ENCODE measurements at places on chromosomes 3 and 15.

DNA sequence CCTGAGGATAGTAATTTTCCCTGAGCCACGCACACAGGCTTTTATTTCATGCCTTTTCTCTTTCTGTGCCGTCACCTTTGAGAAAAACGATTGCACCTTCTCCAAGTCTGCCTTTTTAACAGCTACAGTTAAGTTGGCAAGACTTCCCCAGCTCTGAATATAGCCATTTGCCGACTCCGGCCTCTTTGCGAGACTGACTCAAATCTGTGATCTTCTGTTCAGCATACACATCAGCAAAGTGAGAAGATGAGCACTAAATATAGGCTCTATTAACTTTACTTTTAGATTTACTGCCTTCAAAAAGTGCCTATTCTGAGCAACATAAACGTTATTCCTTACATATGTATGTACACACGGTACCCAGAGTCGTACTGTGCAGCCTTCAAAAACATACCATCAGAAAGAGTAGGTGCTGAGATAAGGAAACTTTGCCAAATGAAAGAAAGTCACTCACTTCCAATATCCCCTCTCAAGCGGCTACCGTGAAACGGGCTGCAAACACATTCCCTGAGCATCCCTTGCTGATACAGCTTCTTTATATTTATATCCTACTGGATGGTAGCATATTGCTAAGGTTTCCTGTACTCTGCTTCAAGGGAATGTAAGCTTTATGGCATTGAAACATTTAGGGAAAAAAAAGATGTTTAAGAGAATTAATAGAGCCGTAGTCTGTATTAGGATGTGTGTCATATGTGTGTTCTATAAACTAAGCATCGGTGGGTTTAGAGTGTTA lies 283.3 kb upstream of the TPRG1 start:
- H3K27ac ChIP-seq: no peak overlapping the region
- H3K27me3 ChIP-seq: no peaks in the 10 kb centered on the region
- no peaks in the 10 kb centered on the region for H3K4me1 ChIP-seq
- DNase-seq: no peak

GRCh38 chr15:96321639-96322535 lies 8.6 kb upstream of the NR2F2 start:
- peaks cover 48% of the 10 kb centered on the region for H3K27me3 ChIP-seq
- H3K4me1 ChIP-seq: peaks cover 4% of the 10 kb centered on the region

GRCh38 chr3:110165753-110166152 lies 828.4 kb upstream of the DPPA4 start:
- no peak overlapping the region for H3K27ac ChIP-seq
- no peaks in the 10 kb centered on the region for H3K36me3 ChIP-seq
- no peak overlapping the region for H3K4me3 ChIP-seq

DNA sequence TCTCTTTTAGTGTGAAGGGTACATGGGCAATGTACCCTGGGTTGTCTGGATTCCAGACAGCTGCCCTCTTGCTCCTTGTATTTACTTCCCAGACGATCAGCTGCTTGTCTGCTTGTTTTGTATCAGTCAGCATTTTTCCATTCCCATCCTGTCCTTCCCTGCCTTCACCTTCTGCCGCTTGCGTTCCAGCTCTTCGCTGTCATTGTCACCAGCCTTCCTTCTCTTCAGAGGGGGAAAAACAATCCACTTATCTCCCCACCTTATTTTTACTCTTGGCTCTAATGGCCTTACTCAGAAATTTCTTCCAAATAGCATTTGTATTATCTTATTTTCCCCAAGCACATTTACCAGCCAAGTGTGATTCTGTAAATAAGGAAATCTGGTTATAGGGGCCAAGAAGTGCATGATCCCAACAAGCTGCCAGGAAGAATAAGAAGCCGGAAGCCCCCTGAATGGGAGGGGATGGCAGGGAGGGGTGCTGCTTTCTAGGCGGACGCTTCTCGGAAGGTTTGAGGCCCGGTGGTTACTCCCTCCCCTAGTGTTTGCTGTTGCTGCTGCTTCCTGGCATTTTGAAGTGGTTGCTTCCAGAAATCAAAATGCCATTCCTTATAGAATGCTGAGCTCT lies 497.6 kb downstream of the NTRK3 start:
- DNase-seq: no peak
- H3K4me1 ChIP-seq: peaks cover 19% of the 10 kb centered on the region
- no peaks in the 10 kb centered on the region for H3K27me3 ChIP-seq
- no peaks in the 10 kb centered on the region for H3K36me3 ChIP-seq

GRCh38 chr15:94229591-94230369 lies 1.6 kb upstream of the MCTP2 start:
- H3K27me3 ChIP-seq: no peaks in the 10 kb centered on the region
- peak overlapping the region; percentile 83 for H3K27ac ChIP-seq
- peaks cover 33% of the 10 kb centered on the region for H3K4me1 ChIP-seq
- no peak for DNase-seq
- no peaks in the 10 kb centered on the region for H3K36me3 ChIP-seq

Measured in lower lobe of right lung (tissue), 2 donors.